Activated CD4-positive, alpha-beta T cell treated with anti-CD3 and anti-CD28 coated beads, Interleukin-2, amount 50 U/mL, for 48 hours (primary cell): ENCODE measurements at places on chromosomes 1 and 21.
A peak's percentile ranks its signal among the peaks of the same experiment; 100 is the strongest.

GRCh38 chr1:160711602-160712311 lies at the start of gene CD48:
Gene CD48, minus strand, starts transcription at chr1:160711822. Its CDS starts 59 bp downstream, at chr1:160711763.
- peak; percentile 37 for DNase-seq

GRCh38 chr1:246179401-246179800 lies 327.7 kb downstream of the SMYD3 start:
- DNase-seq, result no peak

GRCh38 chr1:42990757-42991346 lies 32.2 kb upstream of the SLC2A1 start:
- no peak for DNase-seq

DNA sequence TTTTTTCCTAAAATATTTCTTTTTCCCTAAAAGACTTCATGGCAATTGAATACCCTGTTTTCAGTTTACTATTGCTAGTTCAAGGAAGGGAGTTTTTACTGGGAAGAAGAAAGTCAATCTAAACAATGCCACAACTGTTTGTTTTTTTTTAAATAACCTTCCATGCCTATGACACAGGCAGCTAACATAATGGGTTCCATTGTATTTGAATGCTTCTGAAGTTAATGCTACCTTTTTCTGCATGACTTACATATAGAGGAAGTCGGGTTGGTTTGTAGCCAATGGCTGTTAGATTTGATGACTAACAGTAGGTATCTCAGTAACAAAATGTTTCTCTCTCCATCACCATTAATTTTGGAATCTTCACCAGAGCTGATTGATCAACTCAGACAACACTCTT lies 134.0 kb downstream of the KIF26B start:
- DNase-seq, result no peak

DNA sequence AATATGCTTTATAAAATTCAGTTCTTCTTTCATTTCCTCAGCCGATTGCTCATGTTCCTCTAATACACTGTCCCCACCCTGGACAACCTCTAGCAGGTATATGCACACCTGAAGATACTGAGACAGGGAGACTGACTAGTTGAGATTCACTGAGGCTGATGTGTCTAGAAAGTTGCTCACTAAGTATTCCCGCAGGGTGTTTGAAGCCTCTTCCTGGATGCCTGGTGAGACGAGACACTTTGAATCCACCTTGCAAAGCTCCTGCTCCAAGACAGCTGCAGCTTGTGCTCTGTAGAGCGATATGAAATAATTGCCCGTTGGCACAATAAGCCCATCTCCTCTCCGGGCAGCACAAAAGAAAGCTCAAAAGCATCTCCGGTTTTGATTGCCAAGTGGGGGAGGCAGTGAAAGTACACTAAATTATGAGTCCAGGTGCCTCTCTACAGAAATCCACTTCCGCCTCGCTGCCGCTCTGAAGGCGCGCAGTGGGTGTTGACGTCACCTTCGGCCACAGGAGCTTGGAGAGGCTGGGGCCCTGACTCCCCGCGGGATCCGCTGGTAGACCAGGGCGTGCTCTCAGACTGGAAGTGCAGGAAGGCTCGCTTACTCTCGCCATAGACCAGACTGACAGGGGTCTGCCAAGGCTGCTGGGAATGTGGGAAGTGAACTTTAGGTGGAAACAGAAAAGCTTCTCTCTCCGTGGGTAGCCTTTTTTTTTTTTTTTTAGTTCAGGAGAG lies 46.3 kb downstream of the GPA33 start:
- peak; percentile 75 for DNase-seq

- no peak for DNase-seq
Observed at GRCh38 chr21:19420565-19420964, 1017.0 kb upstream of the TMPRSS15 start.

DNA sequence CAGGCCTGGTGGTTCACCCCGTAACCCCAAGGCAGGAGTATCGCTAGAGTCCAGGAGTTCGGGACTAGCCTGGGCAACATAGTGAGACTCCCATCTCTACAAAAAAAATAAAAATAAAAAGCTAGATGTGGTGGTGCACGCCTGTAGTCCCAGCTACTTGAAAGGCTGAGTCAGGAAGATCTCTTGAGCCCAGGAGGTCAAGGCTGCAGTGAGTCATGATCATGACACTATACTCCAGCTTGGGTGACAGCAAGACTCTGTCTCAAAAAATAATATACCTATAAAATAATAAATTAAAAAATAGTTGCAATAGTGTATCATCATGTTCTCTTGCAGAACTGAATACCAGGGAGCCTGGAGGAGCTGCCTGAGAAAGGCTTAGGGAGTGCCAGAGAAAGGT lies 19.9 kb upstream of the TMEM39B start:
- DNase-seq, result no peak

DNA sequence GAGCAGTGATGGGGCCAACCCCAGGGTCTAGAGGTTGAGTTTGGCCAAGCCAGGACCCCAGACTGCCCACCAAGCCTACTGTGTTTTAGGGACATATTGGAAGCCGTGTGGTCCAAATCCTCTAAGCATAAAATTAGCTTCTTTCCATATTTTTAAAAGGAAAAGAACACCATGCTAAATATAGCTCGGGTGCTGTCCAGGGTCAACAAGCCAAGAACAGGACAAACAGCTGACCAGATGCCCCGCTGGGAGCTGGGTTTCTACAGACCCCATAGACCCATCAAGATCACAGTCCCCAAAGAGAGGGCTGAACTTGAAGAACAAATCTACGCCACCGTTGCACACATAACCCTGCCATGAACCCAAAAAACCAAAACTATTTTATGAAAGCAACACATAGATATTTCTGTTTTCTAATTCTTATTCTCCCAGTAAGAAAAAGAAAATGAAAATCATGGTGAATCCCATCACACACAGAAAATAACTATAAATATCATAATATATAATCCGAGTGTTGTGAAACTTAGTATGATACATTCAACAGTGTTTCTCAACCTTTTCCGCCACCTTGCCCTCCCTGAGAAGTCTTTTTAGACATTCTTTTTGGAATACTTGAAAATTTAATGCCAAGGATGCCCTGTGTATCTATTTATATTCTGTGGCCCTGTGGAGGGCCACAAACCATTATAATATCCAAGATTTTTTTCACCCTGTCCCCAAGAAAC lies 36.2 kb upstream of the FHAD1 start:
- DNase-seq, result no peak

DNA sequence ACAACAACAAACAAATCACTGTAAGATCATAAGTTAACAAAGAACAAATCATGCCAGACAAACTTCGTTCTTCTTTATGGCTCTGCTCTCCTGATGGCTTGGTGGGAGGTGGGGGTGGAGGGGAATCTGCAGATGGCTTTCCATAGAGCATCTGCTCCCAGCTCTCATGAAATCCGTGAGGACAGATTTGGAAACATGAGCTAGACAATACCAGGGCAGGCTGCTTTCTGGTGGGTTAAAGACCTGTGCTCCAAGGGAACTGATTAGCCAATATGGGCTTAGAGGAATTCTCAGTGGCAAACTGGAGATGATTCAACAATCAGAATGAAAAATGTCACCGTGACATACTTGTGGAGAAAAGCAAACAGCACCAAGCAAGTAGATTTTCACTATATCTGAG lies 69.4 kb upstream of the TLR5 start:
- DNase-seq, result no peak

GRCh38 chr1:171935086-171935485 lies 93.8 kb downstream of the DNM3 start:
- no peak for DNase-seq

DNA sequence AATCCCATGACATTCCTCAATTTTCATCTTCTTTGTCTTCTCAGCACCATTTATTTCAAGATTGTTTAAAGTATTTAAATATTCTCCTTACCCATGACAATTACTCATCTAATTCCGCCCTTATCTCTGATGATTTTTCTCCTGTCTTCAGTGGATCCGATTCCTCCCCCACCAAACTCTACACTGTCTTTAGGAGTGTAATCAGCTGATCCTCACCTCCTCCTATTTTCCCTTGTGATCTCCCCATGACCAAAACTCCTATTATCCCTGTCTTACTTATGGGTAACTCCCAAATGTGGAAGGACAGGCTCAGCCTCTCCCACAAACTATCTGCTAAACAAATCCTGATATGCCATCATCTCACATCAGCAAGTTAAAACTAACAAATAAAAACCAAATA lies 335.3 kb upstream of the RUNX1 start:
- no peak for DNase-seq

GRCh38 chr1:164841702-164842465 lies 282.9 kb downstream of the PBX1 start:
- DNase-seq, result no peak
